Uterus (tissue), 4 donors: ENCODE measurements at places on chromosomes 2 and 18. TPM values are rescaled to one million over a fixed set of nuclear protein-coding genes. Genes with fewer than 3 reads are reported as not detected.

Gene COL3A1
- 501 TPM for total RNA-seq

Gene KLHL30
- total RNA-seq: not detected

Gene MZT2B
- 184 TPM for total RNA-seq

Gene IL36B
- total RNA-seq: not detected

Gene NDC80
- 0.29 TPM for total RNA-seq

Gene DHRS9
- total RNA-seq: 0.91 TPM

Gene MOCOS
- not detected for total RNA-seq

Gene ATP9B
- total RNA-seq: 52.9 TPM

Gene UBR3
- total RNA-seq: 76.1 TPM

Gene TRPM8
- total RNA-seq: 0.35 TPM

Gene CDCA7
- 8.6 TPM for total RNA-seq

Gene FOXD4L1
- total RNA-seq: not detected

Gene GAREM2
- under 0.01 TPM for total RNA-seq

Gene MC4R
- total RNA-seq: not detected

Gene SERPINB3
- not detected for total RNA-seq

Gene SERPINB4
- not detected for total RNA-seq

Gene TLX2
- not detected for total RNA-seq

Gene CNTNAP5
- total RNA-seq: not detected
